ENCODE measurements at places on chromosomes 13 and 19. TPM values are rescaled to one million over a fixed set of nuclear protein-coding genes. Genes with fewer than 3 reads are reported as not detected.

Gene ZNF549
- total RNA-seq = 11.5 TPM

DNA sequence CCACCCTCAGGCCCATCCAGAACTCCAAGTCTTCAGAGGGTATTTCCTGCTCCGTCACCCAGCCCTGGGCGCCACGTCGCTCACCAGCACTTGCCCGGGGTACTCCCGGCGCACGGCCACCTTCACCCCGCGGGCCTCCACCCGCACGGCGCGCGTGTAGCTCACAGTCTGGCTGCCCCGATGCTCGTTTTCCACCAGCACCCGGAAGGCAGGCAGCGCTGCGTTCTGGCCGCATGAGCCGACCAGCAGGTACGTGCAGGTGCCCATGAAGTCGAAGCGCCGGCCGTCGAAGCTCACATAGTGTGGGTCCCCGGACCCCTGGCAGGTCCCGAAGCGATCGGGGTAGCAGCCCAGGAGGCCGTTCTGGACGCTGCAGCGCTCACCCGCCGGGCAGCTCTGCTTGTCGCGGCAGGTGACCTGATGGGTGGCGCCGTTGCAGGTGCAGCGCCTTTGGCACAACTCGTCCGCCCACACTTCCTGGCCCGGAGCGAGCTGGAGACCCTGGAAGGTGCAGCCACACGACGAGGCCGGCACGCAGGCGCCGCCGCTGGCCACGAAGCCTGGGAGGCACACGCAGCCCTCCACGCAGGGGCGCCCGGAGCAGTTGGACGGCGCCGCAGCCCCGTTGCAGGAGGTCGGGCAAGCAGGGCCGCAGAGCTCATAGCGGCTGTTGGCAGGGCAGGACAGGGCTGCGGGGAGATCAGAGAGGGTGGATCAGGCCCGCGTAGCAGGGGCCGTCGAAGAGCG lies 19.2 kb downstream of the FCGBP start:
- DNase-seq = no peak

Gene RASA3
- total RNA-seq = 13.7 TPM

Gene CCDC169
- 3.7 TPM for total RNA-seq

Gene ABCC4
- total RNA-seq = 7.4 TPM

- no peak for DNase-seq
Observed at GRCh38 chr19:38701455-38702063, 42.7 kb downstream of the CAPN12 start.

Gene PSG1
- total RNA-seq = not detected

Measured in mesothelial cell of epicardium (in vitro differentiated cells).